ENCODE measurements at places on chromosomes 2 and 18.

DNA sequence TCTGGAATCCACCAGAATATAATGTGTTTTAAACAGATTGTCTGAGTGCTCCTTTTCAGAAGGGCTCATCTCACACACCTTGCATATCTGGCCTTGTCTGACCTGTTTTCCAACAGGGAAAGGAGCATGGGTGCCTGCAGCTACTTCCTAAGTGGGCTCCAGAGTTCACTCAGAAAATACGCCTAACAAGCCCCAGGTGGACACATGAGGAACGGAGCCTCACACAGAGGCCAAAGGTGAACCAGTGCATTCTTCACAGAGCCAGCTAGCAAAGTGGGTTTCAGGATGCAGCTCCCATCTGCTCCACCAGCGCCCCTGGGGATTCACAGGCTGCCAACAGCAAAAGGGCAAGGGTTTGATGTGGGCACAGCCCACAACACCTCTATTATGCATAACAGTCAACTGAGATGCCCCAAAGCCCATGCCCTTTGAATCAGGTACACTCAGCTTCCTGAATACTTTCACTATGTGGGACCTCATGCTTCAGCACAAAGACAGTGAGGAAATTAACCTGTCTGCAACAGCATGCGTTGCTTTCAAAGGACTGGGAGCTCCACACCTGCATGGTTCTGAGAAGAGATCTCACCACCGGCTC, 86.6 kb downstream of the CCBE1 start:
- no peak for DNase-seq

- DNase-seq, result peak; percentile 67
These were observed 30.6 kb upstream of the RND3 start for GRCh38 chr2:150517951-150518680.

GRCh38 chr18:4720518-4720917, 265.4 kb upstream of the DLGAP1 start:
- DNase-seq, result no peak

GRCh38 chr2:21800356-21800755, 676.6 kb downstream of the TDRD15 start:
- no peak for DNase-seq

GRCh38 chr2:11920993-11921583, 174.7 kb downstream of the LPIN1 start:
- DNase-seq, result no peak

DNA sequence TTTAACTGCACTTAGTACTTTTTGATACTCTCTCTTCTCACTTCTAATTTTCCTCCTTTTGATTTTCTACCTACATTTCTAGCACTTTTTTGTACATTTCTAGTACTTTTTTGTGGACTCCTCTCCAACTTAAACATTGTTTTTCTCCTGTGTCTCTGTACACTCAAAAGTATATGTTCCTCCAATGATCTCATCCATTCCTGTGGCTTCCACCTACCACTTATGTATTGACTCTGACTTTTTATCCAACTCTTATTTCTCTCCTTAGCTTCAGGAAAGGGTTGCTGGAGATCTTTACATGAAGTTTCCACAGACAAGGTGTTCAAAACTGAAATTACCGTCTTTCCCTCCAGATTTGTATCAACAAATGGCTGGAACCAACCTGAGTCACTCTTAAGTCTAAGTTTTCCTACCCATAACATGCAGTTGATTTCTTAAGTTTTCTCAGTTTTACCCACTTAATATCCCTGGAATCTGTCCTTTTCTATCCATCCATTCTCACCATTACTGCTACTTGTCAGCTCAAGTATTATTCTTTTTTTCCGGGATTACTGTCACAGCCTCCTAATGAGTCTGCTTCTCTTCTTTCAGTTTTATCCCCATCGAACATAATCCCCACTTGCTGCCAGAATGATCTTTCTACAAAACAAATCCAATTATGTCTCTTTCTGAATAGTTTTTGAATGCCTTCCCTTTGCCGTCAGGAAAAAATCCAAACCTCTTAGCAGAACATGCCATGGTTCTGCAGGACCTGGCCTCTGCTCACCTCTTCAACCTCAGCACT, 22.6 kb upstream of the PELI1 start:
- DNase-seq, result no peak

DNA sequence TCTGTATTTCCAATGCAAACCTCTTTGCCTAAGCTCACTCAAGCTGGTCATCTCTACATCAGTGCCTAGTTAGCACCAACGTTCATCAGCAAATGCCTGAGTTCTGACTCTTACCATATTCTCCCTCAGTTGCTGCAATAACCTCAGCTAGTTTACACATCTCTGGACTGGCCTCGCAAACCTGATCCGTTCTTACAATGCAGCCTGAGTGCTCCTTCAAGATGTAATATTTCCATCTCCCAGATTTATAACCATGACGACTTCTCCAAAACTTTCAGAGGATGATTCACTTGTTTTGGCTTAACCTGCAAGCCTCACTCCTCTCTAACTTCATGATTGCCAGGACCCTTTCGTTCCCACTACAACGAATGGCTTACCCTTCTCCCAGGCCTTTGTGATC, 69.7 kb downstream of the DIPK1C start:
- no peak for DNase-seq

DNA sequence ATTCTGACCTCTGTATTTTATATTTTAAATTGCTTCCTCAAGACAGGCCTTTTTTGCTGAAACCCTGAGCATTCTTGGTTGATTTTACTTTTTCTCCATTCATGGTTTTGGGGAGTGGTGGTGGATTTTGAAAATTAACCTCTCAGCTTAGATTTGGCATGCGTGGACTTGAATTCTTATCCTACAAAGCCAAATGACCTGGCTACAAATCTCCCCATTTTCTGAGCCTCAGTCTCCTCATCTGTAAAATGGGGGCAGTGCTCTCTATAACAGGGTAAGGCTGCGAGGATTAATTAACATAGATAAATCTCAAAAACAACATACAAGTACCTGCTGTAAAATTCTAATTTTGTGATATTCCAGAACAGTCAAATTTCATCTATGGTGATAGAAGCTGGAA, 103.4 kb upstream of the CDCA7 start:
- no peak for DNase-seq

- no peak for DNase-seq
These were observed 61.1 kb upstream of the TFPI start for GRCh38 chr2:187615364-187615763.

GRCh38 chr2:138183705-138184104, 219.4 kb downstream of the HNMT start:
- DNase-seq, result no peak

Measured in GM04504 (cell line).